Progenitor cell of endocrine pancreas (in vitro differentiated cells): ENCODE measurements at places on chromosomes 12 and 14. TPM values are rescaled to one million over a fixed set of nuclear protein-coding genes. Genes with fewer than 3 reads are reported as not detected.

- DNase-seq: no peak
These were observed 144.0 kb downstream of the PPFIA2 start for GRCh38 chr12:81615026-81615588.

GRCh38 chr12:64286521-64286920 lies 64.4 kb upstream of the KICS2 start:
- no peak for DNase-seq

- no peak for DNase-seq
These were observed 5.9 kb downstream of the ARL6IP4 start for GRCh38 chr12:122986258-122986871.

DNA sequence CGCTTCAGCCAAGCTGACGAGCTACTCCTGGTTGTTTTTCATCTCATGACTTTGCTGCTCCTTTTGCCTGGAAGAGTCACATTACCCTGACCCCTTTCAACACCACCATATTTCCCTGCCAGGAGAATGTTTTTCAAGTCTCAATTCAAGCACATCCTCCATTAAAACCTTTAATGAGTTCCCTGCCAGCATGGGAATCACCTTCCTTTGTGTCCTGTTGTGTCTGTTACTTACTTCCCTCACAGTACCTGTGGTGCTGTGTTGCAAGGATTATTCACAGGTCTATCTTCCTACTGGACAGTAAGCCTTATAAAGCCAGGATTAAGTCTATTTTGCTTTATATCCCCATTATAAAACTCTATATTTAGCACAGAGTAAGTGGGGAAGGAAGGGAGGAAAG lies 13.6 kb upstream of the SLC35F4 start:
- no peak for DNase-seq

- DNase-seq: no peak
These were observed 68.2 kb upstream of the FOXN3 start for GRCh38 chr14:89485264-89485663.

DNA sequence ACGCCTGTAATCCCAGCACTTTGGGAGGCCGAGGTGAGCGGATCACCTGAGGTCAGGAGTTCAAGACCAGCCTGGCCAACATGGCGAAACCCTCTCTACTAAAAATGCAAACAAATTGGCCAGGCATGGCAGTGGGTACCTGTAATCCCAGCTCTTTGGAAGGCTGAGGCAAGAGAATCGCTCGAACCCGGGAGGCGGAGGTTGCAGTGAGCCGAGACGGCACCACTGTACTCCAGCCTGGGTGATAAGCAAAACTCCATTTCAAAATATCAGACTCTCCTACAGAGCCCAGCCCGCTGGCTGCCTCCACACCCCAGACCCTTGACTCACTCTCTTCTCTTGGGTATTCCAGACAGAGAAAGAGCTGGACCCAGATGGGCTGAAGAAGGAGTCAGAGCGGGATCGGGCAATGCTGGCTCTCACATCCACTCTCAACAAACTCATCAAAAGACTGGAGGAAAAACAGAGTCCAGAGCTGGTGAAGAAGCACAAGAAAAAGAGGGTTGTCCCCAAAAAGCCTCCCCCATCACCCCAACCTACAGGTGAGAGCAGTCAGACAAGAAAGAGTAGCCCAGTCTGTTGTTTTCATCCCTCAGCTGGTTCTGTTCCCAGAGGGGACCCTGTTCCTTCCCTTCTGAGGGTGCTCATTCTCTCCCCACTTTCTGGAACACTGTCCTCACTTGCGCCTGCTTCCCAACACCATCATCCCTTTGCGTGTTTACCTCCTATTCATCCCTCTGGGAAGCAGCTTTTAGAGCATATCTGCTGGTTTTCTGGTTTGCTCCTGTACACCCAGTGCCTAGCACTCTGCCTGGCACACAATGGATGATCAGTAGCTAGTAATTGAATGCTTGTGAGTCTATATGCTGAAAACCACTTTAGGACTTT lies 19.7 kb downstream of the AGAP2 start:
- DNase-seq: no peak

- peak; percentile 44 for DNase-seq
These were observed 10.2 kb downstream of the CD69 start for GRCh38 chr12:9750276-9751203.

DNA sequence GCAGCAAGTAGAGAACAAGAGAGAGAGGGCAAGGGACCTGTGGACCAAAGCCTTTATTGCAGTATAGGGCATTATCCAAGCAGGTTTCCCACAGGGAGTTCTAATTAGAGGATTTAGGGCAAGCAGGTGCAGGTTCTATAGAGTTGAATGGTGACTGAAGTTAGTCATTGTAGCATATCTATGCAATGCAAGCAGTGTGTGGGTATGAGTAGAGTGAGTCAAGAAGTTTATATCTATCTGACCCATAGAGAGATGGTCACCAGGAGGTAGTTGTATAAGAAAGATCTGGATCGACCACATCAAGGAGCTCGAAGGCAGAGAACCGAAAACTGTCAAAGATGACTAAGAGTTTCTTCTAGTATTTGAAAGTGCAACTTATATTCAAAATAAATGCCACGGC lies 167.3 kb downstream of the PLCZ1 start:
- no peak for DNase-seq

- DNase-seq: peak; percentile 51
These were observed 738 bp downstream of the CKAP4 start for GRCh38 chr12:106246891-106247673.

DNA sequence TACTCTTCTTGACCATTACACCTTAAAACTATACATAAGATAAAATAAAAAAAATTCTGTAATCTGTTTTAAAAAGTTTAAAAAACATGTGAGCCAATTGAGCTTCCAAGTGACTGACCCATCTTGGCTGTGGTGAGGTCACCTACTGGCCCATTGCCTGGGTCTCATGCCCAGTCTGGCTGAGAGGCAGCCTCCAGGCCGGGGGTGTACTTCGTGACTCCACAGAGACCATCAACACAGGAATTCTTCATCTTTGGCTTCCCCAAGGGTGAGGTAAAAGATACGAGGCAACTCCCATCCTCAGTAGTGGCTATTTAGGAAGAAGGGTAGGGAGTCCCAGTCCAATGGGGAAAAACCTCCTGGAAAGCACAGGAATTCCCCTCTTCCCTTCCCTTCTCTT lies 113.2 kb downstream of the APAF1 start:
- no peak for DNase-seq

DNA sequence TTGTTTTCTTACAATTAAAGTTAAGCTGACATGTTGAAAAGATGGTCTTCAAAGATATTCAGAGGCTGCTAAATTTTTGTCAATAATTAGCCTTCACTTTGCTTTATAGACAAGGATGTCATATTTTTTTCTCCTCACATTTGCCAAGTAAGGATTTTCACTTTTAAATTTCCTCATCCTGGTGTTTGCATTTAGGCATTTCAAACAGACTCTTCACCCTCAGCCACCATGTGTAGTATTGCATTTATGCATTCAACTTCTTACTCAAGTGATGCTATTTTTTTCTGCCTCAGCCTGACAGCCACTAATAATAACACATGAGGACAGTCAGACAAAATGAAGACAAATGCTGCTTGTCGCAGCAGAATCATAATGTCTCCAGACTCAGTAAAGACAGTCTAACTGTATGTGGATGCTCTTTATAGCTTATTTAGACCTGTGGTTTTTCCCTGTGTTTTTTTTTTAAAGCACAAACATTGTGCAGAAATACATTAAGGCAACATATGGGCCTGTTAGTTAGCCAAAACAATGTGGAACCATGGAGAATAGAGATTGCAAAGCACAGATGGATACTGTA lies 481.5 kb downstream of the NPAS3 start:
- no peak for DNase-seq

DNA sequence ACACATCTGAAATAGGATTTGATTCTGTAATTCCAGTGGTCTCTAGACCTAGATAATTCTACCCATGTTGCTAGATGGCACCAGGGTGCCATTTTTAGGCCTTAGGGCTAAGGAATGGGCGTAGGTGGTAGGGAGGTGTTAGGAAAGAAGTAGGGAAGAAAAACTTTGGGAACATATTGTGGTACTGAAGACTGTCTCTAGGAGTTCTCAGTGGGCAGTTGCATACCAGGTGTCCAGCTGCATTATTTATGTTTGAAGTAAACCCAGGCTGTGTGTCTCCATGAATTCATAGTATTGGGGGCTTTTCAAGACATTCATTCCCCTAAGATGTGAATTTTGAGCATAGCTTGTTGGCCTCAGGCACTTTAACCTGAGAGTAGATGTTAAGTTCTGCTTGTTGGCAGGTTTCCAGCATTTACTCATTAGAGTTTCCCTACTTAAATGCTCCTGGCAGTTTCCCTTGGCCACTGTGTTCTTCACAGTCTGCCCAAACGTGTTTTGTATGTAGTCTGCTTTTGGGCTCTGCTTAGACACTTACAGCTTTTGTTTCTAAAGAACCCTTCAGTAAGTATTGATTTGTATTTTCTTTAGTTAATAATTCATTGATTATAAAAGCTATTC lies 31.5 kb upstream of the CCT2 start:
- DNase-seq: no peak

DNA sequence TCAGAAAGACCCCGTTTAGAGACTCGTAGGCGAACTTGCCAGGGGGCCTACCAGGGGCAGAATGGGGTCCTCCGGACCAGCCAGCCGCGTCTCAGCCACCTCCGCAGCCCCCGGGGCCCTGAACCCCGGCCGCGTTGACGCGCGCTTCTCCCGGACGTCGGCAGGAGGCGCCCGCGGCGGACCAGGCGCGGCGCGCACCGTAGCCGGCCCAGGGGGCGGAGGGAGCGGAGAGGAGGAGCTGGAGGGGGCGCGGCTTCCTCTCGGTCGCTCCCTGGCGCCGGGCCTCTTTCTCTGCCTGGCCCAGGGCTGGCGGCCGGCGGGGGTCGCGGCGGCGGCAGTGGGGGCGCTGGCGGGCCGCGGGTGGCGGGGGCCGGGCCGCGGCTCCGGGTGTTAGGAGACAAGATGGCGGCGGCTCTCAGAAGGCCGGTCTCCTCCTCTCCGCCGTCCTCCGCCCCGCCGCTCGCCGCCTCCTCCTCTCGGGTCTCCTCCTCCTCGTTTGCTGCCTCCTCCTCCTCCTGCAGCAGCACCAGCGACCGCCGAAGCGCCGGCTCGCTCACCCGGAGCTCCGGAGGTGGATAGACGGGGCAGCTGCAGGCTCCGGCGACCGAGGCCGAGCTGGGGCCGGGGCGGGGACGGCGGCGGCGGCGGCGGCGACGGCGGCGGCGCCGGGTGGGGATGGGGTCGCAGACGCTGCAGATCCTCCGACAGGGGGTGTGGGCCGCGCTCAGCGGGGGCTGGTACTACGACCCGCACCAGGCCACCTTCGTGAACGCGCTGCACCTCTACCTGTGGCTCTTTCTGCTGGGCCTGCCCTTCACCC lies at the start of gene PCNX1:
Gene PCNX1, plus strand, starts transcription at position 284 of the 820 bp plus-strand sequence. Its CDS starts 392 bp downstream, at position 676.
- DNase-seq: peak; percentile 88

DNA sequence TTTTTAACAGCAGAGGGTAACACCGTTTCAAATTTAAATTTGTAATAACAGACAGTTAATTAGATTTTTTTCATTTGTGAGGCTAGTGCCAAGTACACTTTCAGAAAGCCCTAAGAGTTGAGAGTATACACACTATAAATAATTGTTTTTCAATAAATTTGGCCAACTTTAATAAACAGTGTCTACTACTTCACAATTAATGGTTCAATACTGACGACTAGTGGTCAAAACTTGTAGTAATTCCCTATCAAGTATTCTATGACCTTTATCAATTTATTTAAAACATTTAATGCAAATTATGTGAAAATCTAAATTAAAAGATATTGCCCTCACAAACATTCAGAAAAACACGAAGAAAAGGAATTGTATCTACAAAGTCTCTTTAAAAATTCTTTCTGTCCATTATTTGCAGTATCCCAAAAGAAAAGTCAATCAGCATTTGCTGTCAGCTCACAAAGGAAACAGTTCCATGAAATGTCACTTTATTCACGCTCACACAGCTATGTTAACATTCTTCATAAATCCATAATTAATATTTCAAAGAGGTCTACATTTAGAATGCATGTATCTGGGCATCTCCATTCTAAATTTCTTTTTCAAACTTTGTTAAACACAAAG lies 91.2 kb downstream of the CEP128 start:
- no peak for DNase-seq

DNA sequence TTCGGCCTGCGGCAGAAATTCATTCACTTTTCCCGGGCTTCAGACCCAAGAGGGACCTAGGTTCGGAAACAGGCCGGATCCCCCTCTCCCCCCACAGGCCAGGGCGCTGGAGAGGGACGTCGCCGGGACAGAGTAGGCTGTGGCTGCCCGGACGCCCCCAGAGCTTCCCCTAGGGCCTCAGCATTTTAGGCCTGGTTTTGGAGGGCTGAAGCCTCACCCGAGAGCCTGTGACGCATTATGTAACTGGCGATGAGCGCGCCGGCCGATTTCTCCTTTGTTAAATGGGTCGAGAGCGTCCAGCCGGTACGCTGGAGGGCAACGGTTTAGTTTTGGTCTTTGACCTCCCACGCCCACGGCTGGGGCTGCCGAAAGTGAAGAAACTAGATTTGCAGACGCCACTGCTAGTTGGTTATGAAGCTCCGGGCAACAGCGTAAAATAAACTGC lies 657 bp downstream of the PEBP1 start:
- peak; percentile 9 for DNase-seq

DNA sequence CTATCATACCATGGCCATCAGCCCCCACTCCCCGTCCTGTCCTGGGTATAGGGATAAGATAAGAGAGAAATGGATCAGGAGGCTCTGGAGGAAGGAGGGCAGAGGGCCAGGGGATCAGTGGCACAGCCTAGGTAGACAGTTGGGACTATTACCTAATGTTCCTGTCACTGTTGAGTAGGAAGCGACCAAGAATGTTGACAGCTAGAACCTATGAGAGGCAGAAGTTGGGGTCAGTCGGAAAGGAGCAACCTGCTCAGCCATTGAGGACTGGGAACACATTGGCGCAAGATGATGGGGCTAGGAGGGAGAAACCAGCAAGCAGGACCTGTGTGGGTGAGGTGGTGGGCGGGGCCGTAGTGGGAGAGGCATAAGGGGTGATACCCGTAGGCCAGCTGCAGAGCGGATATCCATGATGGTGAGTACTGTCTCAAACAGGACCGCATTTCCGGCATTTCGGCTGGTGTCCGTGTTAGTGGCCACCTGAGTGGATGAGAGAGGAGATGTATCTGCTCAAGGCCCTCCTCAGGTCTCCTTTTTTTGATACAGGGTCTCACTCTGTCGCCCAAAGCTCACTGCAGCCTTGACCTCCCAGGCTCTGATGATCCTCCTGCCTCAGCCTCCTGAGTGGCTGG lies 3.3 kb downstream of the AP1G2 start:
- no peak for DNase-seq

GRCh38 chr14:104427131-104427851 lies 152.3 kb upstream of the C14orf180 start:
- no peak for DNase-seq

- DNase-seq: no peak
These were observed 62.6 kb upstream of the IGF1 start for GRCh38 chr12:102542816-102543440.

The SERPINA3 gene
- 5.2 and 8.0 TPM in 2 replicates for total RNA-seq

The NID2 gene
- 2.1 and 3.3 TPM in 2 replicates for total RNA-seq

The KRT82 gene
- not detected in 2 replicates for total RNA-seq

The ETFBKMT gene
- 3.7 and 4.5 TPM in 2 replicates for total RNA-seq

The NANOG gene
- total RNA-seq: 0.64 and 0.74 TPM in 2 replicates

The KRT75 gene
- not detected in 2 replicates for total RNA-seq

The TAS2R20 gene
- 3.8 and 4.0 TPM in 2 replicates for total RNA-seq

The HOXC13 gene
- not detected in 2 replicates for total RNA-seq

The CD27 gene
- not detected in 2 replicates for total RNA-seq

The ORAI1 gene
- total RNA-seq: 18.9 and 19.3 TPM in 2 replicates
